ENCODE measurements at places on chromosomes 5 and 9.

DNA sequence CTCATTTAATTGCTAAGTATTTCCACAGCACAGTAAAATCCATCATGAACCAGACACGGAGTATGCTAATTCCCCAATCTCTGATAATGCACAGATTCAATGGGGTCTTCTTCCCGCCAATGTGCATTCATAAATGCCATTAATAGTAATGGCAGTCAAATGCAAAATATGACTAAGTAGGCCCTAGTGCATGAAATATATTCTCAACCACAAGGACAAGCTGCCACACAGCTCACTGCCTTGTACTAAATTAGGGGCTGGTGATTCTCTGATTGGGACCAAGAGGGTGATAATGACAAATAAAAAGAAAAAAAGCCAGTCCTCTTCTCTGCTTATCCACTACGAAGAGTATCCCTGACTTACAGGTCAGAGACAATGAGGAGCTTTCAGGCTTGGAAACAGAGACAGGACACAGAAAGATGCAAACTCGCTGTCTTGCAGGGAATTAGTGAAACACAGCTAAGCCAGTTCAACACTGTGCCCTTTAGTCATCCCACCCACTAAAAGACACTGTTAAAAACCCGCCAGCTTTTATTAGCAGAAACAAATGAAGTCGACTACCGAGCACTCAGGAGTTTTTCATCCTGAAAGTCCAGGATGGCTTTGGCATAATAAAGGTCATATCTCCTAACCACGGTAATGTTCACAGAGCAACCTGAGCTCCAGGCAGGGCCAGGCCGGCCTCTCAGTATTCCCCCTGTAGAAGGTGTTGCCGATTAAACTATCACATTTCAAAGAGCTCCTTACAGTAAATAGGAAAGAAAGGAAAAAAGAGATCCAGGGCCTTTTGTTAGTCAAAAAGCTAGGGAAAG lies 148.1 kb downstream of the EBF1 start:
- DNase-seq, result no peak

GRCh38 chr5:78787783-78788182 lies 139.2 kb upstream of the LHFPL2 start:
- no peak for DNase-seq

DNA sequence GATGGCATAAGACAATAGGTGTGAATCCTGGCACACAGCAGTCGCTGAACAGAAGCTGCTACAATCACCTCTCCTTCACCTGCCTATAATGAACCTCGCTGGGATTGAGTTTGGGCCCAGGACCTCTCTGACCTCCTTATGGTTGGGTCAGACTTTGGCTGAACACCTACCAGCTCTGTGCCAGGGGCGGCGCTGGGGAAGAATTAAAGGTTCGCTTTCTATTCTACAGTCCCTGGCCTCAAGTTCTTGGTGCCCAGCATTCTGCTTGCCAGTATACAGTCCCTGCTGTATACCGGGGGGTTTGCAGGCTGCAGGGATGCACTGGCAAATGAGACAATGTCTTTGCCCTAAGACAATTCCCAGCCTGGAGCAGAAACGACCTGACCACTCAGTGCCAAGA lies 895 bp upstream of the STRBP start:
- DNase-seq, result no peak

GRCh38 chr9:29039258-29039657 lies 1466.0 kb upstream of the C9orf72 start:
- no peak for DNase-seq

DNA sequence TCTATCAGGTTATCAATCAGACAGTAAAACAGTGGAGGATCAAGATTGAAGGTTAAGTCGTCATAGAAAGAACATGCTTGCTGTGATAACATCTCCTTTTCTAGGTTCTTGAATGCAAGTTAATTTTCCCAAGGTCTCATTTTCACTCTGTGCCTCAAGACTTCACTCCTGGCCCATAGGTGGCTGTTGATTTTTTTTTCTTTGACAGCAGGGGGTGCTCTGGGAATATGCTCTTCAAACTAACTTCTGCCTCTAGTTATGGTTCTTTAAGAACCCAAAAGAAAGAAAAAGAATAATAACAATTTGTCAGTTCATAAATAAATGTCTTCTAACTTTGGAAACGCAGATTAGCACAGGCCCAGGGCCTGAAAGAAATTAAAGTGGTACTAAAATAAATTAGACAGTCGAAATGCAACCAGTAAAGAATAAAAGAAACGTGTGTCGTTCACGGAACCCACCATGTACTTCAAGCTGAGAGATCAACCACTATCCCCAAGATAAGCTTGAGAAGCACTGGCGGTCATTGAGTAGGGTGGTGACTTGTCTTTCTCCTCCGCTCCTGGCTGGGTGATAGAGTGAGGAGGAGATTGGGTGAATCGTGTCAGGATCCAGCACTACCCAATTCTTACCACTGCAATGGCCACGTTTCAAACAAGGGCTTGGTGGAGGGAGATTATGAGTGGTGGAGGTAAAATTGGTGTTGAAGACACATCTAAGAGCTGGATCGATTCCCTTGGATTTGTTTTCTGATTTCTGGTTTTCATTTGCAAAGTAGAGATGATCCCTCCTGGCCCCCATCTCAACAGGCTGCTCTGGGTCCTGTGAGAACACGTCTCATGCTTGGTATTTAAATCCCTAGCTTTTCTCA lies 93.4 kb upstream of the IRX4 start:
- DNase-seq, result no peak

GRCh38 chr5:24226479-24226878 lies 418.3 kb downstream of the CDH10 start:
- DNase-seq, result no peak

DNA sequence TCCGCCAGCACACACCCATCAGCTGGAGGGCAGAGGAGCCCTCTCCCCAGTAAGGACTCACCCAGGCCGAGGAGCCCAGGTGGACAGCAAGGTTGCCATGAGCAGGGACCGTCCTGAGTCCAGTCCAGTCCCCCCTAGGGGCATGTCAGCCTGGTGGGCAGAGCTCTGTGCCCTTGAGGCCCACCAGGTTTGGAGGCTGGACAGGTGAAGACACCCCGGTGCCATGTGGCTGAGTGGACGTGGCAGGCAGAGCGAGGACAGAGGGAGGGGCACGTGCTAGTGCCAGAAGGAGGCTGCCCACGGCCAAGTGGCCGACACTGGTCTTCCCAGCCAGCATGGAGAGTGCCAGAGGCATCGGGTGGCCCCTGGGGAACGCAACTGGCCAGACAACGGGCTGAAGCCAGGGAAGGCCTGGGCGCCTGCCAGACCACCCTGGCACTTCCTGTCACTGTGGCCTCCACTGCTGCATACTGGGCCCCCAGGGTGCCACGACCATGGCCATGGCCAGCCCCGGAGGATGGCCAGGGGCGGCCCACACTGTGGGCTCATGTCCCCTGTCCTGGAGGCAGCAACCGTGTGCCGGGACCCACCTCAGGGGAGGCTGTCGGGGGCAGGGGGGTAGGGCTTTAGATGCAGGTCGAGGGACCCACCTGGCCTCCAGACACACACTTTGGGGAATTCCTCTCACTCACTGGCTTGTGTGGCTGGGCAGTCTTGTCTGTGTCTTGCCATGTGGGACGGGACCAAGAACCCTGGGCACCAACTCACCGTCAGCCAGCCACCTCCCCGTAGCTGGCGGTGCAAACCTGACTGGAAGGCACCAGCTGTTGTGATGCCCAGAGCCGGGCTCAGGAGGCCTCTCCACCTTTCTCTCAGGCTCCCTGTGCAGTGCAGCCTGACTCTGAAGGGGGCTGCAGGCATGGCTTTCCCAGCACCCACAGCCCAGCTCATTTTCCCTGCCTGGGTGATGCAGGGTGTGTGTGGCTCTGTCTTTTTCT lies 42.3 kb upstream of the LPCAT1 start:
- no peak for DNase-seq

DNA sequence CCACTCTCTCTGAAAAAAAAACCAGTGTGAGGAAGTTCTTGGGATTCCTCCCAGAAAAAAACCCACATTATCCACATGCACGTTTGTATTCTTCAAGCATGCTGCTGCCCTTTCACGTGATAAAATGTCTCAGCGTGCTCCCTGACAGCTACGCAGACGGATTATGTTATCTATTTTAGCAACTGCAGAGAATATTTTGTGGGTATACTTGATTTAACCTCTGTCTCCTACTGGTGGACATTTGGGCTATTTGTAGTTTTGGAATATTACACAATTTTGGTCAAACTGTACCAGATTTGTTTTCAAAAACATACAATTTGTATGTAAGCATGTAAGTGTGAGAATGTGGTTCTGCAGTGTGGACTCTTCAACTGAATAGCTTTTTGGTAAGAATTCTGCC lies 10.7 kb downstream of the PRRC2B start:
- no peak for DNase-seq

DNA sequence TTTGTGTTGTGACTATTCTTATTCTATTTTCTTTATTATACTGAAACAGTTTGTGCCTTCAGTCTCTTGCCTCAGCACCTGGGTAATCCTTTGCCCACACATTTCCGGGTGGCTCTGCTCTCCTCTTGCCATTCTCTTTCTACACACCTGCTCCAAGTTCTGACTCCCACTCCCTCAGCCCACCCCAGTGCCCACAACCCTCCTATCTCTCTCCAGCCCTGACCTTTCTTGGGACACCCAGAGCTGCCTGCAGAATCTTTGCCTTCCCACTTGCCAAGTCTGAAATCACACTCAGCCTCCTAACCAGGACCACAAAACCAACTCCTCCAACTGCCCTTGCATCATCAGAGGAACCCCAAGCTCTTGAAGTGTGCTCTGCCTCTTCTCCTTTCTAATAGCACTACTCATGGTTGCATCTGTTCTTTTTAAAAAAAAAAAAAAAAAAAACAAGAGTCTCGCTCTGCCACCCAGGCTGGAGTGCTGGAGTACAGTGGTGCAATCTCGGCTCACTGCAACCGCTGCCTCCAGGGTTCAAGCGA lies 4.1 kb downstream of the SWI5 start:
- DNase-seq, result no peak

DNA sequence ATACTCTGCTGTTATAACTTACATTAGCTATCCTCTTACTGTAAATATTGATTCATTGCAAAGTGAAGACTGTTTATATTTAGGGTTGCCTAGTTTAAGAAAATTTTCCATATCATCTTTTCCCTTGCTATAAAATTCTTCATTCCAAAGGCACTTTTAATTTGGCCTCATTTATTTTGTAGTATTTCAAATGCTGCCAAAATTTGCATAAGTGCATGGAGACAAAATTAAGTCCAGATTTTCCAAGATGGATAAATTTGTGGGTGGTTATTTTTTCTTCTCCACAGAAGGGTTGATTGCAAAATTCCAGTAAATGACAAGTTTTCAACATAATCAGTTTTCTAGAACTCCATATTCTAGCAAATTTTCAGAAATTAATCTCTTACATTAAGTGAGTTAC lies 141.5 kb upstream of the MTAP start:
- DNase-seq, result no peak

- DNase-seq, result no peak
Measured at GRCh38 chr5:33843579-33843978, 48.2 kb downstream of the ADAMTS12 start.

GRCh38 chr5:171542525-171543140 lies 123.2 kb downstream of the FGF18 start:
- no peak for DNase-seq

DNA sequence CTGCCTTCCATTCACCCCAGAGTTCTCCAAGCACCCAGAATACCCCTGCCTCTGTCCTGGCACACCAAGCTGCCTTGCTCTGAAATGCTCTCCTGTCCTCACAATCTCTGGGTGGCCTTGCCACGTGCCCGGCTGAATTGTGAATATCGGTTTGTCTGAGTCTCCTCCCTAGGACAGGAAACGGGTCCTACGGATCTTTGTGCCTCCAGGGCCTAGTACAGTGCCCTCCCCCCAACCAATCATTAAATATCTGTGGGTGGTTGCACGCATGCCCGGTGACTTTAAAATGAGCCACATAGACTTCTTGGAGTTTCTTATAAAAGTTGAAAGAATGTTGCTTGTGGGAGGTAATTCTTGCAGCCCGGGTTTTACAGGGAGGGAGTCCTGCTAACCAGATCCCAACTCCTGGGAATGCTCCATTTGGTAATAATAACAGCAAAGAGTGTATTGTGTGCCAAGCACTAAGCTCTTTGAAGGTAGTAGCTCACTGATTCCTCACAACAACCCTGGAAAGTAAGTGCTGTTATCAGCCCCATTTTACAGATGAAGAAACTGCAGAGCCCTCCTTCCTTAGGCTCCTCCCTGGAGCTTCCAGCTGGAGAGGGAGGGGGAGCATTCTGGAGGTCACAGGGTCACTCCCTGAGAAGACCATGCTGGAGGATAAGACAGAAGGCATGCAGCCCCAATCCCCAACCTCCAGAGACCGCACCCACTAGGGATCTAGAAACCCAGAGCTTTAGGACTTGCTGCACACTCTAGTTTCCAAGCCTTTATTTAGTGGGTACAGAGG lies 23.4 kb downstream of the URM1 start:
- no peak for DNase-seq

GRCh38 chr5:151204051-151204450 lies 19.8 kb downstream of the CCDC69 start:
- DNase-seq, result no peak

- DNase-seq, result no peak
Measured at GRCh38 chr5:169336242-169336641, 35.3 kb upstream of the SLIT3 start.

- no peak for DNase-seq
Measured at GRCh38 chr5:176853151-176853778, 42.9 kb downstream of the UNC5A start.

DNA sequence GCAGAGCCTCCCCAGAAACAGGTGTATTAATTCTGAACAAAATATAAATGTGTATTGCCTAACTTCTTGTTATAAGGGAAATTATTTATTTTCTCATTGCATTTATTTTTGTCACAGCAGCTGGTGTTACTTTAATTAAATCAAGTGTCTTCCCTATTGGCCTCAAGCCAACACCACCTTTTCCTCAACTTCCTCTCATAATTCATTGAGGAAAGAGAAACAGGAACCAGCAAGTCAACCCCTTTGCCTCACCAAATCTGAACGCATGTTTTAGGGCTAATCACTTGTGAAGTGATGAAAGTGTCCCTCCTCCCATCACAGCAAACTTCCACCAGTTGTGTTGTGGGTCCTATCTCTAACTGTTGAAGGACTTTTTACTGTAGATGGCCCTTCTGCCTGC lies 73.1 kb downstream of the DIRAS2 start:
- no peak for DNase-seq

- no peak for DNase-seq
Measured at GRCh38 chr9:15274425-15274824, 32.6 kb downstream of the TTC39B start.

DNA sequence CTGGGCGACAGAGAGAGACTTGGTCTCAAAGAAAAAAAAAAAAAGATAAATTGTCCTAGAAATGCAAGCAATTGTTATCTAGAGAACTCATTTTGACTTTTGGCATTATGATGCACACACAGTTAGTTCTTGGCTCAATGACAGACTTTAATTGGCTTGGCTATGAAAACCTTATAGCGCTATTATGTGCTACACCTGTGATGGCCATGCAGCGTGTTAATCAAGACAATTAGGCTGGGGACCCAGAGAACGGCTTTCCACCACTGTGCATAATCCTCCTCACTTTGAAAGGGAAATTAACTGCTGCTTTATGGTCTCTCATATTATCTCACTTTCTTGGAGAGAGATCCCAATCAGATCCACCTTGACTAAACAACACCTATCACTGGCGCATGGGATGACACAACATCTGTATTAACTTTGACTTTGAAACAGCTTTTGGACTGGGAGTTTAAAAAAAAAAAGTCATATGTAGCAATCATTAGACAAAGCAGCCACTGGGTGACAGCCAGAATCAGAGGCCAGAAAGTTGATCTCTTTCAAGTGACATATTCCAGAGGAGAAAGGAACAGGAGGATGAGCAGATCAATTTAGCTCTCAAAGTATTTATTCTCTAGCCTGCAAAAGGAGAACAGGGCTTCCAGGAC lies 132.5 kb downstream of the PPP2R2B start:
- DNase-seq, result no peak
